ENCODE measurements at places on chromosomes 2 and 18.

GRCh38 chr2:9578467-9579235 lies 23.0 kb upstream of the ADAM17 start:
- no peak for DNase-seq

DNA sequence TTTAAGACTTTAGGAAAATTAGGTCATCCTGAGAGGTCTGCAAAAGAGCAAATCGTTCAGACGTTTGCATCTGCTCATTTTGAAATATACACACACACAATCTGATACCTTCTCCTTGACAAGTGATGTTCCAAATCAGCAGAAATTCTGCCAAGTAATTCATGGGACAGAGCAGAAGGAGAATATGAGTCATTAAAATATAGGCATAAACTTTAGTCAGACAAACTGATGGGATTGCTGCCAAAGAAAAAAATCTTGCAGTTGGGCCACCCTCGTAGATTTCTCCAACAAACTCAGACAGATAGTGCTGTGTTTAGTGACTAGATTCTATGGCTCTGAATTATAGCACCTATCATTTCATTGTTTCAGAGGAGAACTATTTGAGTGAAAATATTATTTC lies 336.3 kb downstream of the NYAP2 start:
- DNase-seq, result peak; percentile 70

GRCh38 chr18:74918276-74918790 lies 290.6 kb downstream of the PTGR3 start:
- DNase-seq, result no peak

GRCh38 chr2:173064151-173064805 lies 11.4 kb upstream of the MAP3K20 start:
- DNase-seq, result peak; percentile 64

GRCh38 chr18:1663879-1664705 lies 759.4 kb downstream of the ADCYAP1 start:
- DNase-seq, result no peak

DNA sequence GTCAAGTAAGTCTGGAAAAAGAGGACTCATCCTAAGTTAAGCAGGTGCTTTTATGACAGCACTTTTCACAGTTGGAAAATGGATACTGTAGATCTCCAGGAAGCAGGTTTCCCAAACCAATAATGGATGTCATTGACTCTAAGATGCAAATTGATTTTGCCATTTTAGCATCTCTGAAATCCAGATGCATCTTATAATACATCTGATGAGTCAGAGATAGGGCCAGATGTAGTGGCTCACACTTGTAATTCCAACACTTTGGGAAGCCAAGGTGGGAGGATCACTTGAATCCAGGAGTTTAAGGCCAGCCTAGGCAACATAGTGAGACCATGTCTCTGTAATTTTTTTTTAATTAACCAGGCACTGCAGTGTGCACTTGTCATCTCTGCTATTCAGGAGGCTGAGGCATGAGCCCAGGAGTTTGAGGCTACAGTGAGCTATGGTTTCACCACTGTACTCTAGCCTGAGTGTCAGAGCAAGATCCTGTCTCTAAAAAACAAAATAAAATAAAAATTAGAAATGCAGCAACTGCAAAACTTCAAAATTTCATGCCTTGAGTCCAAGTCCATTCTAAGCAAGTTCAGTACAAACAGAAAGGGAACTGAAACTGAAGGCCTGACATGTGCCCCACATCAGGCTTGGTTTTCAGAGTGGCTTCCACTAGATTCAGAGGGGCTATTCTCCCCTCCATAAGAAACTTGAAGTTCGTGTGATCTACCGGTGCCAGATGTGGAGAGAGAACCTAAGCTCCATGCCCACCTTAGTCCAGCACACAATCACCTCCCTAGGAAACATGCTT lies 267.8 kb upstream of the NCKAP5 start:
- no peak for DNase-seq

GRCh38 chr2:219119422-219120043 lies 41.1 kb downstream of the NHEJ1 start:
- DNase-seq, result no peak

DNA sequence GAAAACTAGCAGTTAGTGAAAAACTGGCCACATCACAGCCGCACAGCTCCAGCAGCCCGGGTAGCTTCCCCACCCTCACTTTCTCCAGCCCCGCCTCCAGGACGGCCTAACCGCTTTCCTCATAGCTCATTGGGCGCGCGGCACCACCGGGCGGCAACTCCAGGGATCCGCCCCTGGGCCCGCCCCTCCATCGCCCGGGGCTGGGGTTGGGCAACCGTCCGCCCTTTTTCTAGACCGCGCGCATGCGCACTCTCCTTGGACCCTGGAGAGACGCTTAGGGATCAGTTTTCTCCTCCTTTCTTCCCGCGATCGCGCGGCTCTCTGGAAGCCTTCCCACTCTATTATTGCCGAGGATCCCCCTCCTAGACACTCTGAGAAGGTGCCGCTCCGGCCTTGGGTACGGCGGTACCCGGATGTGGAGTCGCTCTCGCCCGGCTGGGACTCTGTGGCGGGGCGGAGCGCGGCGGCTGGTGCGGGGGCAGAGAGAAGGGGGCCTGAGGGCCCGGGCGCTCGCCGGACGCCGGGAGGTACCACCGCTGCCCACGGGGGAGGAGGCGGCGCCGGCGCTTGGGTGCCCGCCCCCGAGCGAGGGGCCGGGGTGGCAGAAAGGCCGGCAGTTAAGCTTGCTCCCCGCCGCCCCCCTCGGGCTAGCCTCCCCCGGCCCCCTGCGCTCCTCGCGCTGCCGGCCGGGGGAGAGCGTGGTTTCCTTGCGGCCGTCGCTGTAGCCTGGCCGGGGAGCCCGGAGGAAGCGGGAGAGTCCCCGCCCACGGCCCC lies at the start of gene MIB1:
MIB1 (plus strand) TSS at position 255 of the 774 bp plus-strand sequence. CDS start 792 bp downstream, outside the sequence.
- peak; percentile 90 for DNase-seq

GRCh38 chr2:170813611-170814532 lies 2.8 kb upstream of the GAD1 start:
- no peak for DNase-seq

DNA sequence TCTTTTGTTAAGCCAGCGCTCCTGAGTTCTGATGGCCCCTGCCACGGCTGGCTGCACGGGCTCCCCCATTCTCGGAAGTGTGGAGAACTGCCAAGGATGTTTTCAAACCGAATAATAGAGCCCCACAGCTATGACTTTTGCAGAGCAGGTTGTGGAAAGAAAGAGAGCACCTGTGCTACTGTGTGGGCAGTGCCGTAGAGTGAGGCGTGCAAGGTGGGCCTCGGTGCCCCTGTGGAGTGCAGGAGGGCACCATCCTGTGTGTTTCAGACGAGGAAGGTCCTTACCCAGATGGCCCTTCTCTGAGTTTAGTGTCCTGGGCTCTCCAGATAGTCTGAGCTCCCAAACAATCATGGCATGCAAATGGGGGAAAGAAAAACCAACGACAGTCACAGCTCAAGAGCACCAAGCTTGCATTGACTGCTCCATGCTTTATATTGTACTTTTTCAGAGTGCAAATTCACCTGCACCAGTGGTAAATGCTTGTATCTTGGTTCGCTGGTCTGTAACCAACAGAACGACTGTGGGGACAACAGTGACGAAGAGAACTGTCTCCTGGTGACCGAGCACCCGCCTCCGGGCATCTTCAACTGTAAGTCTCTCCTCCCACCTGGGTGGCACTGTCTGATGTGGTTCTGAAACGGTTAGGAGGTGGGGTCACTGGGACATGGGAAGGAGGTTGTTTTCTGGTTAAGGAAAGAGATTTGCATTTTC lies 219.4 kb downstream of the LDLRAD4 start:
- DNase-seq, result no peak

DNA sequence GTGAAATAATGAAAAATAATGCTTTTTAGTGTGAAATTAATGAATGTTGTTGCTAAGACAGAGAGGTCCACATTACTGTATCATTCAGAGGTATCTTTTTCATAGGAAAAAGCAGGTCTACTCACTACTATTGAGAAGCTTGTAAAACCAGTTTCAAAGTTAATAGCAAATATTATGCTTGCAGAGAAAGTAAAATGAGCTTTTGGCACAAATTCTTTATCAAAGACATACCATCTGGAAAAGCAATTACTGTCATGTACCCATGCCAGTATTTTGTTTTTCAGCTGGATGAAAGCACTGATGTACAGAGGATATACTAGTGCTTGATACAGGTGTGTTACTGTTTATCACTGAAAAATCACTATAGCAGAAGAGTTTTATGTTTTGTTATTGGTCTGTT lies 77.5 kb downstream of the NCOA1 start:
- DNase-seq, result no peak

GRCh38 chr18:44945888-44946401 lies 265.3 kb downstream of the SETBP1 start:
- DNase-seq, result no peak

DNA sequence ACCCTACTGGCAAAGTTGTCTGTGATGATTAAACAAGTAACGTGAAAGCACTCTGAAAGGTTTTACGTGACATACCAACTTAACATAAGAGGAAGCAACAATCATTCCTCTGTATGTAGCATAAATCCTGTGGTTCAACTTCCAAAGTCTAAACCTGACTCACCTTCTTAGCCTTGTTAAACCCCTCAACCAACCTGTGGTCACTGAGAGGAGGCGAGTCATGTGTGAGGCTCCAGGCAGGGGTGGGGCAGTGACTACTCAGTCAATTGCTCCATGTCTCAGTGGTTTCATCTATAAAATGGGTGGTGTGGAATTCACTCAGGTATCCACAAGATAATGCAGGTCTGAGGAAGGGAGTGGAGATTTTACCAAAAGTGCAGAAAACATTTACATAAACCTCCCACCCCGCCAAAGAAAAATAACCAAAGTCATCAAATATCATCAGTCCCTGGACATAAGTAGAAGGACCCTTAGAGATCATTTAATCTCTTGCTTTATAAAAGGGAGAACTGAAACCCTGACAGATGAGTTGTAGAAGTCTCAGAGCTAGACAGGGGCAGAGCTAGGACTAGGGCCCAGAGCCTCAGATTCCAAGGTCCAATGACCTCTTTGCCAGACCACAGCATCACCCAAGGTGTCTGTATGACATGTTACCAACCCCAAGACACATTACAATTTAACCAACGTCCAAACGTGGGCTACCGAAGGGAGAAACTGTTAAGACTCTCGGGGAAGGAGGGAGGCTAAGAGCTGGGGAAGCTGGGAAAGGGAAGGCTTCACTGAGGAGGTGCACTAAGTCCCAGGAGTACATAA lies 3.7 kb upstream of the PCBP1 start:
- DNase-seq, result no peak

- no peak for DNase-seq
Observed at GRCh38 chr2:201807452-201807999, 1.2 kb downstream of the CDK15 start.

DNA sequence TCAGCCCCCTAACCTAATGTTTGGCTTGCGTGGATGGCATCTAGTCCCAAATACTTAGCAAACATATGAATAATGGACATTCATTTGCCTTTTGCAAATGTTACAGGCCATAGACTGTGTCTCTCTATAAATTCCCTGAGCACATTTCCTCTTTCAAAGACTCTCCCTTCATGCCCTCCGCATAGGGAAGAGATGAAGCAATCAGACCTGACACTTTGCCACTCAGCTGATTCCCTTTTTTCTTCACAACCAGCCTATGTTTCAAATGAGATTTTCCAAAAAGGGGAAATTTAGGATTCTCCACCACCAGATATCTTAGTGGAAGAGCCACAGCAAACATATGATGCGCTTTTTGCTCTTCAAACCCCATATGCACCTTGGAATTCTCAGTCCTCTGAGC lies 453.7 kb downstream of the STK39 start:
- DNase-seq, result no peak

DNA sequence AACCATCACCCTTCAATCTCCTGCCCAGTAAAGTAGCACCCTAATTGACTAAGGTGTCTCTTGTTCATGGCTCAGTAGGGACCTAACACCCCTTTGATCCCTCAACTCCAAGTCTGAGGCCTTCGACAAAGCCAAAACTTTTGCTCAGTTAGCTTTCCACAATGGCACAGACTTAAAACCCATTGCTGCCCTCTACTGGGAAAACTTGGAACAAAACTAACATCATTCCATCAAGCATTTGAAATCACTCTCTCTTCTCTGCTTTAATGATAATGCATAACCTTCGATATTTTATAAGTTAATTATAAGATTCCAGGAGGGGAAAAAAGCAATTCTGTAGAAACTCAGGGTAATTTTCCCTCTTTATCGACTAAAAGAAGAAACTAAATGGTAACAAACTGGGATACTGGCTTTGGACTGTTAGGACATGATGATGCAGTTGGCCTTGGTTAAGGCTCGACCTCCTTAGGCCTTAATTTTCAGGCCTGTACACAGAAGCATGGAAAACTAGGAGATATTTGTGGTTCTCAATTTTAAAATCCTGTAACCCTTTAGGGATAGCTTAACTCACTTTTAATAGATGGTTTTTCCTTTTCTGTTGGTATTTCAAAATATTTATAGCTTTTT lies 127.8 kb downstream of the STK39 start:
- DNase-seq, result peak; percentile 32

- peak; percentile 68 for DNase-seq
Observed at GRCh38 chr2:46098621-46099062, 198.6 kb upstream of the EPAS1 start.

DNA sequence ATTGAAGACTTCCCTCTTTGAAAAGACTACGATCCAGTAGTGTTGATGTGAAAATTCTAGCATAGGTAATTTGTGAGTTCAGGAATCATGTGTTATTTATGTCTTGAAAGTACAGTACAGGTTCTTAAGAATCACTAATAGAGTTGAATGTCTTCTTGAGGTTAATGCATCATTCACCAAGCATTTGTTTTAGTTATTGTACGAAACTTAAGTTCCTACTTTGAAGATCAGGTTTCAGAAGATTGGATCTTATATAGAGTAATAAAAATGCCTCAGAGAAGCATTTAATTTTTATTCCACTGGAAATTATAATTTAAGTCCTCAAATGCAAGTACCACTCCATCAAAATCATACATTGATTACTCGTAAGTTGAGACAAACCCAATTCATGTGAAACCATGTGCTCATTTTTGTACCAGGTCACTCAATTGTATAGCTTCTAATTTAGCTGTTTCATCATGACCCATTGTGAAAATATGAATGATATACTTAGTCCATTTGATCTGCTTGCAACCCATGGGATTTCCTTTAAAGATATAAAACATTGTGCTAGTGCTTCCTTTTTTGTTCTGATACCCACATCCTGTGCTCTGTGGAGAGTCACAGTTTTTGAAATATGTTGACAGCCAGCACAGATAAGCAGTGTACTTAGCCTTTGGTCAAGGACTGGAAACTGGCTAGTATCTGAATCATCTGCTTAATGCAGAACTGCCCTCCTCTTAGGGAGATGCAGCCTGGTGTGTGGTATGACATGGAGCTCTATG lies 22.5 kb upstream of the RAB27B start:
- DNase-seq, result peak; percentile 32

DNA sequence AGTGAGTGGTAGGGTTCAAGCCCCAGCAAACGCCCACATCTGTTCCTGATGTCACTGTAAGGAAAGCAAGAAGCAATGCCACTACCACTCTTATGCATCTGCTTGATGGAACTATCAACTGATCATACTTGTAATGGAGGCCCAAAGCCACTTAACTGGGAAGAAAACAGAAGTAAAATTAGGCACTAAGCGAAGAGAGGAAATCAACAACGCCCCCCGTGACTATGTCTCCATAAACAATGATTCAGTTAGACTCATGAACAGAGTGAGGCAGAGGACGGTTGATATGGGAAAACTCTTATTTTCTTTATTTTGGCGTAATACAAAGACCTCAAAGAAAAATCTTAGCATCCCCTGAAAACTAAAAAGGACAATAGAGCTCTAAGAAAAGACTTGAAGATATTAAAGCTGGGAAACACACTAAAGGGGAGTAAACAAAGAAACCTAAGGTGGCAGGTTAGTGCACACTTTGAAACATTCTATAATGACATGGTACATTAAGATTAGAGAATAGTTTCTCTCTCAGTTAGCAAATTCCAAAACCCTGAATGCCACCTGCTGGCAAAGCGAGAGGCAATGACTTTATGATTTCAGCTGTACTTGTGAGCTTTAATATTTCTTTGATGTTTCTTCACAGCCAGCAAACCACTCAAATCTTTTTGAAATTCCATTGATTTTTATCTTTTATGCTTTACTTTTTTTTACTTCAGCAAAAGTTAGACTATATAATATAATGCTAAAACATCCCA lies 86.5 kb downstream of the LRP2 start:
- no peak for DNase-seq
